Liver (tissue), 10 donors: ENCODE measurements at places on chromosomes 5 and 9. TPM values are rescaled to one million over a fixed set of nuclear protein-coding genes. Genes with fewer than 3 reads are reported as not detected.

DNA sequence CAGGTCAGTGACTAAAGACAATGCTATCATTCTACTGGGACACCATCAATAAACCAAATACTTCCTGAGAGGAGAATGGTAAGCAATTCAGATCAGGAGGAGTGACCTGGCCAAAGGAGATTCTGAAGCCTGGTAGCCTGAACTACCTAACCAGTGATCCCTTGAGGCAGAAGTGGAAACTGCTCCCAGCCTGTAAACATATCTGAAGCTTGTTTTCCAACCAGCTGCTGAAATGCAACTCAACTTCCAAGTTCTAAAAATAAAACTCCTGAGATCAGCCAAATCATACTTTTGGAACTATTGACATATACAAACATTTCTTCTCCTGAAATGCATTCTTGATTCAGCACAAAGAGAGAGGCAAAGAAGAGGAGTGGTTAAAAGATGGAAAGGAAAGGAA, 204.1 kb downstream of the EBF1 start:
- DNase-seq, result no peak
- no peak overlapping the region for H3K27ac ChIP-seq
- no peaks in the 10 kb centered on the region for H3K36me3 ChIP-seq
- H3K4me3 ChIP-seq, result no peak overlapping the region

- no peaks in the 10 kb centered on the region for H3K36me3 ChIP-seq
- H3K4me3 ChIP-seq, result no peak overlapping the region
- no peak overlapping the region for H3K27ac ChIP-seq
- no peaks in the 10 kb centered on the region for H3K27me3 ChIP-seq
- peak; percentile 82 for DNase-seq
Observed at GRCh38 chr9:38160613-38161215, 91.7 kb upstream of the SHB start.

Gene INSL4
- total RNA-seq, result not detected

DNA sequence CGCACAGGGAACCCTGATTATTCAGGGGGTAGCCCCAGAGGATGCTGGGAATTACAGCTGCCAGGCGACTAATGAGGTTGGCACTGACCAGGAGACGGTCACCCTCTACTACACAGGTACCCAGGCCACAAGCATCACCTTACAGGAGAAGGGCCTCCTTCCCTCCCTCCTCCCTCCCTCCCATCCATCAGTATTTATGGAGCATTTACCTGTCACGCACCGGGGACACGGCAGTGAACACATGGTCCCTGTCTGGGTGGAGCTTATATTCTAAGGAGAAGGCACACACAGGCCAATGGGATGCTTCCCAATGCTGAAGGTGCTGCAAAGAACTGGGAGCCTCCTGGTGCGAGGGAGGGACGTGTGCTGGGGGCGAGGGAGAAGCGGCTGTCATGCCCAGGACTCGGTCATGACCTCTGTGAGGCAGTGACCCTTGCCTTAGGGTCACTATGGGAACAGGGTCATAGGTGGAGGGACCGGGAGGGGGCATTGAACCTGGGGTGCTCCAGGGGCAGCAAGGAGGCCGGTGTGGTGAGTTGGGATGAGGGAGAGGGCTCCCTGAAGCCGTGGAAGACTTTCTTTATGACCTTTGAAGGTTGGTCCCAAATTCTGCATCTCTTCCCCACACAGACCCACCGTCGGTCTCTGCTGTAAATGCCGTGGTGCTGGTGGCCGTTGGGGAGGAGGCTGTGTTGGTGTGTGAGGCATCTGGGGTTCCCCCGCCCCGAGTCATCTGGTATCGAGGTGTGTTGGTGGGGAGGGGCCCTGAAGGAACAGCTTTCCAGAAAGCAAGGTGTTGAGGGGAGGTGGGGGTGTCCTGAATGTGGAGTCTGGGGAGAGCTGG, 41.5 kb downstream of the HMCN2 start:
- no peak for DNase-seq
- no peak overlapping the region for H3K4me3 ChIP-seq
- no peaks in the 10 kb centered on the region for H3K36me3 ChIP-seq
- no peaks in the 10 kb centered on the region for H3K27me3 ChIP-seq
- H3K27ac ChIP-seq, result no peak overlapping the region
- H3K4me1 ChIP-seq, result peaks cover 3% of the 10 kb centered on the region

- no peaks in the 10 kb centered on the region for H3K36me3 ChIP-seq
- DNase-seq, result no peak
- H3K4me3 ChIP-seq, result no peak overlapping the region
- H3K27ac ChIP-seq, result no peak overlapping the region
Observed at GRCh38 chr5:152551061-152551460, 146.0 kb upstream of the NMUR2 start.

GRCh38 chr9:82512728-82513127, 524.2 kb downstream of the SPATA31D1 start:
- no peaks in the 10 kb centered on the region for H3K36me3 ChIP-seq
- H3K4me1 ChIP-seq, result no peaks in the 10 kb centered on the region
- H3K27ac ChIP-seq, result no peak overlapping the region
- H3K4me3 ChIP-seq, result no peak overlapping the region

- H3K36me3 ChIP-seq, result no peaks in the 10 kb centered on the region
- no peak overlapping the region for H3K27ac ChIP-seq
- H3K4me3 ChIP-seq, result no peak overlapping the region
- H3K4me1 ChIP-seq, result no peaks in the 10 kb centered on the region
Observed at GRCh38 chr9:69030851-69031645, 4.5 kb upstream of the FXN start.

DNA sequence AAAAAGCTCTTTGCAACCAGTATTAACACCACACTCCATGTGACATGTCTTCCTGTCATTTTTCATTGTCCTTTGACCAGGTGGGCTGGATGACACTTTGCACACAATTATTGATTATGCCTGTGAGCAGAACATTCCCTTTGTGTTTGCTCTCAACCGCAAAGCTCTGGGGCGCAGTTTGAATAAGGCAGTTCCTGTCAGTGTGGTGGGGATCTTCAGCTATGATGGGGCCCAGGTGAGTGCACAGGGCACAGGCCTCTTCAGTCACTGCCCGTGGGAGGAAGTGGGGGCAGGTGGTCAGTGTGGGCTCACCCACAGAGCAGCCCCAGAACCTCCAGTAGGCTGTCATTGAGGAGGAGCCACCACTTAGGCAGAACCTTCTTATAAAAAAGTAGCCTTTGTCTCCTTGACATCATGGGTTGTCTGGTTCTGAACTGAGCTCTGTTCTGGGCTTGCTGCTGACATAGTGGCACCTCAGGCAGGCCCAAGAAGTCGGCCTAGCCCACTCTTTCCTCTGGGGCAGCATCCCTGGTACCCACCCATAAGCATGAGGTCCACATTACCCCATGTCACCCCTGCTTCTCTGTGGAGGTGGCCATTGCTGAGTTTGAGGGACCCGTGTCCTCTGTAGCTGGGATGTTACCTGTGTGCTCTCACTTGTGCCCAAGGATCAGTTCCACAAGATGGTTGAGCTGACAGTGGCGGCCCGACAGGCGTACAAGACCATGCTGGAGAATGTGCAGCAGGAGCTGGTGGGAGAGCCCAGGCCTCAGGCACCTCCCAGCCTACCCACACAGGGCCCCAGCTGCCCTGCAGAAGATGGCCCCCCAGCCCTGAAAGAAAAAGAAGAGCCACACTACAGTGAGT, 39.3 kb downstream of the SECISBP2 start:
- H3K27me3 ChIP-seq, result no peaks in the 10 kb centered on the region
- no peak overlapping the region for H3K4me3 ChIP-seq
- peaks cover 34% of the 10 kb centered on the region for H3K36me3 ChIP-seq
- peak; percentile 46 for DNase-seq
- no peak overlapping the region for H3K27ac ChIP-seq

- no peak overlapping the region for H3K4me3 ChIP-seq
- H3K27ac ChIP-seq, result no peak overlapping the region
Observed at GRCh38 chr5:14269395-14269794, 126.3 kb downstream of the TRIO start.

DNA sequence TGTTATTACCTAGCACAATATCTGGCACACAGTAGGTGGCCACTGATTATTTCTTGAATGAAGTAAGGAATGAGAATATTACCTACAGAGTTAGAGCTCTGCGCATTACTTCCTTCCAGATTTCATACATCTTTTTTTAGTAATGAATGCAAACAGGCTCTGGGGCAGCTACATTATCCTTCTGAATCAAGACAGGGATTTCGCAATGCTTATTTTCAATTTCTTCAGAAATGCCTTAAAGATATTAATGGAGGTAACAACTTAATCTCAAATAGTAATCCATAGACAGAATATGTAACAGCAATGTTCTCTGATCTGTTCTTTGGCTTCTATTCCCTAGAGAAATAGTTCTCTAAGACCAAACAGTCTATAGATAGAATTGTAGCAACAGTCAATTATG, 32.6 kb downstream of the CDKN2A start:
- no peak for DNase-seq
- H3K4me1 ChIP-seq, result peaks cover 11% of the 10 kb centered on the region
- peaks cover 4% of the 10 kb centered on the region for H3K27me3 ChIP-seq
- no peaks in the 10 kb centered on the region for H3K36me3 ChIP-seq
- no peak overlapping the region for H3K4me3 ChIP-seq

Gene TMEM252
- not detected for total RNA-seq

DNA sequence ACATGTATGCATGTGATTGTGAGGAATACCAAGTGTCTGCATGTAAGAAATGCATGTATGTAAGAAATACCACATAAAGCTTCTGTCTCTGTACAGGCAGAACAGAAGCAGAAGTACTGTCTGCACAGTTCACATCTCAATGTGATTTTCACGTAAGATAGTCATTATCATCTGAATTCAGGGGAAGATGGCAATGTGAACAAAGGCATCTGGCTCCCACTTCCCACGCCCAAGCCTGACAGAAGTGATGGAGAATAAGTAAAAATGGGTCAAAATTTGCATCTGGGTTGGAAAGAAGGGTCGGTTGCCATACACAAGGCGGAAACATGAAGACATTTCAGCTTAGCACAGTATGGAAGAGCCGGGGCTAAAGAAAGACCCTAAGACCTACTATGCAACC, 71.7 kb downstream of the SUSD1 start:
- no peaks in the 10 kb centered on the region for H3K27me3 ChIP-seq
- no peak overlapping the region for H3K4me3 ChIP-seq
- H3K36me3 ChIP-seq, result no peaks in the 10 kb centered on the region
- H3K4me1 ChIP-seq, result no peaks in the 10 kb centered on the region
- H3K27ac ChIP-seq, result no peak overlapping the region

DNA sequence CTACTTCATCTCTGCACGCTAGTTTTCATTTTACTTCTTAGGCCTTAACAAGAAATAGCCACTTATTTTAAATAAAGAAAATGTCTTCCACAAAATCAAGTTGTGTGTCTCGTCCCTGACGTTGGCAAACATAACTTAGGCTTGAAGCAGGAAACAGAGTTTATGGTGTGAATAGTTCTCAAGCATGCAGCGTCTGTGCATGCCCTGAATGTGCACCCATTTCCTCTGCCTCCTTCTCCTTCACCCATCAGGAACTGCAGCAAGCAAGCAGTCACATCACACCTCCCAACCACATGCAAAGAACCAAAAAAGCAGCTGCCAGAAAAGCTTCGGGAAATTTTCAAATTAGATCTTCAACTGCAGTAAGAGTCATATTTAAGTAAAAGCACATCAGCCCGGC, 424.0 kb upstream of the IRX4 start:
- no peaks in the 10 kb centered on the region for H3K36me3 ChIP-seq
- H3K27me3 ChIP-seq, result no peaks in the 10 kb centered on the region
- no peaks in the 10 kb centered on the region for H3K4me1 ChIP-seq
- no peak overlapping the region for H3K4me3 ChIP-seq
- no peak for DNase-seq

DNA sequence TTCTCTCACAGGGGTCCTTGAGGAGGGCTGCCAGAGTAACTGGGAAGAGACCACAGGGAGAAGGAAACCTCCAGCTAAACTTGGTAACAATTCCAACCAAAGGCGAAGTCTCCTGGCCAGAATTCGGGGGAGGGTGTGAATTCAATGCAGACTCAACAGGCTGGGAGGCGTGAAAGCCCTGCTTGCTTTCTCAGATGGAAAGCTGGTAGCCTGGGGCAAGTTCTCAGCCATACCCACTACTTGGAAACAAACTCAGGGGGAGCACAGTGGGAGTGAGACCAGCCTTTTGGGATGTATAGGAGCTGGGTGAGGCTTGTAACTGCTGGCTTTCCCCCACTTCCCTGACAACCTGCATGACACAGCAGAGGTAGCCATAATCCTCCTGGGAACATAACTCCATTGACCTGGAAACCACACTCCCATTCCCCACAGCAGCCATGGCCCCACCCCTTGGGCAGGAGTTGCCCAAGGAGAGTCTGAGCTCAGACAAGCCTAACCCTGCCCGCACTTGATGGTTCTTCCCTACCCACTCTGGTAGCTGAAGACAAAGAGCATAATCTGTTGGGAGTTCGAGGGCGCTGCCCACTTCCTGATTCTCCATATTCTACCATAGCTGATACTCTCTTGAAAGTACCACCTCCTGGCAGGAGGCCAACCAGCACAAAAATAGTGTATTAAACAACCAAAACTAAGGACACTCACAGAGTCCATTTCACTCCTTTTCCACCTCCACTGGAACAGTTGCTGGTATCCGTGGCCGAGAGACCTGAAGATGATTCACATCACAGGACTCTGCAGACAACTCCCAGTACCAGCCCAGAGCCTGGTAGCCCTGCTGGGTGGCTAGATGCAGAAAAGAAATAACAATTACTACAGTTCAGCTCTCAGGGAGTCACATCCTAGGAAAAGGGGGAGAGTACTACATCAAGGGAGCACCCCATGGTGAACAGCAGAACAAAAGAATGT, 123.8 kb downstream of the FAM170A start:
- no peak overlapping the region for H3K4me3 ChIP-seq
- H3K27me3 ChIP-seq, result no peaks in the 10 kb centered on the region
- H3K4me1 ChIP-seq, result no peaks in the 10 kb centered on the region
- no peak overlapping the region for H3K27ac ChIP-seq

GRCh38 chr5:144468571-144468970, 297.9 kb downstream of the KCTD16 start:
- no peak overlapping the region for H3K27ac ChIP-seq
- H3K4me1 ChIP-seq, result no peaks in the 10 kb centered on the region
- no peak overlapping the region for H3K4me3 ChIP-seq
- no peak for DNase-seq
- no peaks in the 10 kb centered on the region for H3K27me3 ChIP-seq

Gene SCGB3A2
- total RNA-seq, result not detected

DNA sequence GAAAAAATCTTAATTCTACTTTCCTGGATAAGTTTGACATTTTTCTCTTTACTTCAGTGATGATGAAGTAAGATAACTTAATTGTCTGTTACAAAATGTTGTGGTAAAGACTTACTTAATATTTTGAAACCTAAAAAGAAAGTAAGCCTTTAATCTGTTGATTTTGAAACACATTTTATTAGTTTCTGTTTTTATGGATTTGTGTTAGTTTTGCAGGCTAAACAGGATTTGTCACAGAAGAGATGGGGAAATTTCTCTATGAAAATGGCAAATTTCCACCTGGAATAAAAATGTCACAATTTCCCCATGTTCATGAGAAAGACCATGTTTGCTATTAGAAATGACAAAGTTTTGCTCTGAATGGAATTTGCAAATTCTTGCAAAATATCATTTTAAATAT, 237.1 kb downstream of the RFX3 start:
- no peaks in the 10 kb centered on the region for H3K36me3 ChIP-seq
- H3K27me3 ChIP-seq, result no peaks in the 10 kb centered on the region
- no peak overlapping the region for H3K27ac ChIP-seq

Gene TAF1L
- total RNA-seq, result not detected
